AG10803 (cell line): ENCODE measurements at places on chromosomes 11 and 22.

DNA sequence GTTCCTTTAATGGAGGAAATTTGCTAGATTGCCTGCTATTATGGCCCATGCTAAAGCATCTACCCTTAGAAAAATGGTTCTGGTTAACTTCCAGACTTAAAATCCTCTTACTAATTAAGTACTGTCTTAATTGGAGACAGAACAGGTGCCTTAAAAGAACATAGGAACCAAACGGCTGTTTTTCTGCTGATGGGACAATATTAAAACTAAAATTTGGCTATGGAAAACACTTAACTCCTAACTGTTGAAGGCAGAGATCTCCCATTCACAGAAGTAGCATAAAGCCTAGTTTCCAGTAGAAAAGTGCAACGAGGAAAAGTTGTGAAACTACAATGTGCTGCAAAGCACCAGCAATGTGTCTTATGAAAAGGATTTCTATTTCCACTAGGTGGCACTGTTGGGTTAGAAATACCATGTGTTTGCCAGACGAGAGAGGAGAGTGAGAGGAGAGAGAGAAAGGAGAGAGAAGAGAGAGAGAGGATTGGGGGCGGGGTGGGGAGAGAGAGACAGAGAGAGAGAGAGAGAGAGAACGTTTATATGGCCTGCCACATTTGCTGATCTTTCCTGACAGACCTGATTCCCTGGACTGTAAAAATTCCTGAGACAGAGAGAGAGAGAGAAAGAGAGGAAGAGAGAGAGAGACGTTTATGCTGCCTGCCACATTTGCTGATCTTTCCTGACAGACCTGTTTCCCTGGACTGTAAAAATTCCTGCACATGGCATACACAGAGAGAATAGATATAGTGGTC, 51.5 kb downstream of the FAM181B start:
- peak; percentile 78 for DNase-seq

GRCh38 chr11:12827929-12828812, 153.9 kb downstream of the TEAD1 start:
- peak; percentile 68 for DNase-seq

DNA sequence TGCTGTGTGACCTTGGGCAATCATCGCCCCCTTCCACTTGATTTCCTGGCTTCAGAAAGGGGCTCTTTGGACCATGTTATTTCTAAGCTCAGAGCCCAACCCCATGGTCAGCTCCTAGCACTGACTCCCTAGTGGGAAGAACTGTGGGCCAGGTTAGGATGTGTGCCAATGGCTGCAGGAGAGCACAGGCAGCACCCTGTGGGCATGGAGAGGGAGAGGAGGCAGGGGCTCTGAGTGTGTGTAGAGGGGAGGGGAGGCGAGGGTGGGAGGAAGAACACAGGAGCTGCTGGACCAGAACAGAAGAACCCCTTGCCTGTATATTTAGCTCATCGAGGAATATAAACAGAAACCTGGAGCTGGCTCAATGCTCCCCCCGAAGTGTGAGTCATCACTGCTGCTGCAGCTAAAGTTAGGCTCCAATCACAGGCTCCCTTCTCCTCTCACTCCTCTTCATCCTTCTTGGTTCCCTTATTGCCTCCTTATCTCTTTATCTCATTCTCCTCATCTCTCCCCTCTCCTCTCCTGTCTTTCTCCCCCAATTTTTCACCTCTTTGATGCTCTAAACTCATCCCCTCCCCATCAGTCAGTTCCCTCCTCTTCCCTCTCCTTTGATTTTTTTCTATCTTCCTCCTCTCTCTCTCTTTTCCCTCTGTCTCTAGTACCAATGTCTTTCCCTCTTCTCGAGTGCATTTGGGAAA, 14.5 kb upstream of the RPS19BP1 start:
- no peak for DNase-seq

GRCh38 chr11:78311702-78312371, 105.8 kb downstream of the GAB2 start:
- no peak for DNase-seq
